Foreskin fibroblast (primary cell): ENCODE measurements at places on chromosomes 4 and X.

GRCh38 chr4:138188406-138189084, 53.6 kb downstream of the SLC7A11 start:
- no peak for DNase-seq

GRCh38 chrX:53320543-53321229, 39.3 kb upstream of the IQSEC2 start:
- no peak for DNase-seq

DNA sequence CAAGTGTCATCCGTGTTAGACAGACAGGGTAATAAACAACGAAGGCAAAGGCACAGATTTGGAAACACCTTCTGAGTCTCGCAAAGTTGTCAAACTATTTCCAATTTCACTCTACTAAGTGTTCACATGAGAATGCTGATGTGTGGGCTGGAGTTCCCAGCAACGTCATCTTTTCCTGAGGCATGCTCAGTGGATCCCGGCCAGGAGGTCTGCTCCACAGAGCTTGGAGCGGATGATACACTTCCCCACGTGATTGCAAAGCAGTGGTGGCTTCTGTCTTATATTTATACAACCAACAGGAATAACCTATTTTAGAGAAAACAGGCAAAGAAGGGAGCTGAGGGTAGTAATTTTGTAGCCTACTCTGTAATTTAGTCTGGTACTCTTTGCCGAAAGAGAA, 40.1 kb upstream of the PDK3 start:
- peak; percentile 72 for DNase-seq

DNA sequence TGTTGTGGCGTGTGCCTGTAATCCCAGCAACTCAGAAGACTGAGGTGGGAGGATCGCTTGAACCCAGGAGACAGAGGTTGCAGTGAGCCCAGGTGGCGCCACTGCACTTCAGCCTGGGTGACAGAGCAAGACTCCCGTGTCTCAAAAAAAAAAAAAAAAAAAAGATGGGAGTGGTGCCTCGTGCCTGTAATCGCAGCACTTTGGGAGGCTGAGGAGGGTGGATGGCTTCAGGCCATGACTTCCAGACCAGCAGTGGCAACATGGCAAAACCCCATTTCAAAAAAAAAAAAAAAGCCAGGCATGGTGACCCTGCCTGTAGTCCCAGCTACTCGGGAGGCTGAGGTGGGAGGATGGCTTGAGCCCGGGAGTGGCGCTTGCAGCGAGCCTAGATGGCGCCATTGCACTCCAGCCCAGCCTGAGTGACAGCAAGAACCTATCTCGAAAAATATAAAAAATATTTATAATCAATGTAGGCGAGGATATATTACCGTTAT, 27.0 kb downstream of the EIF2S3 start:
- peak; percentile 79 for DNase-seq

GRCh38 chr4:7262134-7262533, 69.8 kb downstream of the SORCS2 start:
- DNase-seq, result no peak
